ENCODE measurements at places on chromosomes 2 and 18. TPM values are rescaled to one million over a fixed set of nuclear protein-coding genes. Genes with fewer than 3 reads are reported as not detected.

ASPRV1 gene
- under 0.01 TPM for total RNA-seq

OLA1 gene
- 45.0 TPM for total RNA-seq

RTP5 gene
- not detected for total RNA-seq

IL1R1 gene
- total RNA-seq = 52.6 TPM

KHK gene
- total RNA-seq = 3.4 TPM

SCN7A gene
- not detected for total RNA-seq

AGXT gene
- total RNA-seq = not detected

SNRNP27 gene
- 28.0 TPM for total RNA-seq

HMSD gene
- not detected for total RNA-seq

FABP1 gene
- not detected for total RNA-seq

MRPL19 gene
- total RNA-seq = 22.7 TPM

POTEI gene
- 0.79 TPM for total RNA-seq

SPP2 gene
- not detected for total RNA-seq

ELAC1 gene
- 4.6 TPM for total RNA-seq

SCN9A gene
- under 0.01 TPM for total RNA-seq

PRSS56 gene
- total RNA-seq = not detected

EVX2 gene
- total RNA-seq = not detected

ERFE gene
- total RNA-seq = under 0.01 TPM

THAP4 gene
- 30.5 TPM for total RNA-seq

SERPINB13 gene
- total RNA-seq = not detected

- no peak for DNase-seq
These were observed 540 bp downstream of the SOX11 start for GRCh38 chr2:5692561-5693286.

DNA sequence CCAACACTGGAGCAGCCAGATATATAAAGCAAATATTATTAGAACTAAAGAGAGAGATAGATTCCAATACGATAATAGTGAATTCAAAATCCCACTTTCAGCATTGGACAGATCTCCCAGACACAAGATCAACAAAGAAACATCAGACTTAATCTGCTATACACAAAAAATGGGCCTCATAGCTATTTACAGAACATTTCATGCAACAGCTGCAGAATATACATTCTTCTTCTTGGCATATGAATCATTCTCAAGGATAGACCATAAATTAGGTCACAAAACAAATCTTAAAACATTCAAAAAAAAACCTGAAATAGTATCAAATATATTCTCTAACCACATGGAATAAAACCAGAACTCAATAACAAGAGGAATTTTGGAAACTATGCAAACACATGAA is 23.8 kb upstream of the BAZ2B start:
- DNase-seq = no peak

DNA sequence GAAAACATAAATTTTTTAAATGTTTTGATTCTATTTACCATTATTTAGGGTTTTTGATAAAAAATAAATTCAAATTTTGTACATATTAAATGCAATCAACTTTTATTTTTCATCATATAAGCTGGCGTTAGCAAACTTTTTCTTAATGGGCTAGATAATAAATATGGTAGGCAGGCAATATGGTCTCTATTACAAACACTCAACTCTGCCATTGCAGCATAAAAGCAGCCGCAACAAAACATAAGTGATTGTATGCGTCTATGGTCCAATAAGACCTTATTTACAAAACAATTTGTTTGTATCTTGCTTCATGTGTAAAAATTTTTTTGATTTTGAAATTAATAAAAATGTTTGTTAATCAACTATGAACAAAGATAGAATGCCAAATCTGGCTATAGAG is 116.8 kb upstream of the GLI2 start:
- DNase-seq = no peak

- DNase-seq = peak; percentile 3
These were observed 24.9 kb upstream of the RMND5A start for GRCh38 chr2:86695053-86695691.

GRCh38 chr2:30717081-30717650 is 90.1 kb downstream of the CAPN13 start:
- no peak for DNase-seq

GRCh38 chr18:67386032-67386431 is 130.5 kb downstream of the DSEL start:
- DNase-seq = no peak

GRCh38 chr18:76274468-76275289 is 220.4 kb downstream of the ZNF516 start:
- DNase-seq = no peak

DNA sequence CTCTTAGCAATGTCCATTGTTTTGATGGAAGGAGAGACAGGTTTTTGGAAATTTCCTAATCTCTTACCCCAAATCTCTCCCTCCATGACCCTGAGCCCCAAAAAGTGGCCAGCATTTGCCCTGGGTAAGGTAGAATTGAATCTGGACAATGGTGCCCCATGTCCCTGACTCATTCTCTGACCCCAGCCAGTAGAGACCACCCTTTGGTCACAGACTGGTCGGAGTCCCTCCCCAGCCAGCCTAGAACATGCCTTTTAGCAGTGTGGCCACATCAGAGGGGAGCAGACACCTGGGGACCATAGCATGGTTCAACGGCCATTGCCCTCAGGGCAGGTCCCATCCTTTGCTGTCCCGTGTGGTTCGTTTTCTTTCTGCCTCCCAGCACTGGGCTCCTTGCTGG is 6.5 kb upstream of the NT5DC4 start:
- no peak for DNase-seq

DNA sequence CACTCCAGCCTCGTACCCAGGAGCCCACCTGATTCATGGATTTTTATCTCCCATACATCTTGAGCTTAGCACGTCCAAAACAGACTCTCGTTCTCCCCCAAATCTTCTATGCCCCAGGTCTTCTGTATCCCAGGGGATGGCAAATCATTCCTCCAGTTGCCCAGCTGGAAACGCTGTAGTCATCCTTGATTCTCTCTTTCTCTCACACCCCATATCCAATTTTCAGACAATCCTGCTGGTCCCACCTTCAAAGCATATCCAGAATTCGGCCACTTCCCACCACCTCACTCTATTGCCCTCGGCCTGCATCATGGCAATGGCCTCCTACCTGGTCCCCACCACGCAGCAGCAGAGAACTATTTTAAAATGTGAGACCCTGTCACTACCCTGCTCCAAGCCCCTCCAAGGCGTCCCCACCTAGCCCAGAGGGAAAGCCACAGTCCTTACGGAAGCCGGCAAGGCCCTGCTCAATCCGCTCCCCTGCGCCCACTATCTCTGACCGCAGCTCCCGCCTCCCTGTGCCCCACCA is 1.4 kb upstream of the GRHL1 start:
- DNase-seq = no peak

DNA sequence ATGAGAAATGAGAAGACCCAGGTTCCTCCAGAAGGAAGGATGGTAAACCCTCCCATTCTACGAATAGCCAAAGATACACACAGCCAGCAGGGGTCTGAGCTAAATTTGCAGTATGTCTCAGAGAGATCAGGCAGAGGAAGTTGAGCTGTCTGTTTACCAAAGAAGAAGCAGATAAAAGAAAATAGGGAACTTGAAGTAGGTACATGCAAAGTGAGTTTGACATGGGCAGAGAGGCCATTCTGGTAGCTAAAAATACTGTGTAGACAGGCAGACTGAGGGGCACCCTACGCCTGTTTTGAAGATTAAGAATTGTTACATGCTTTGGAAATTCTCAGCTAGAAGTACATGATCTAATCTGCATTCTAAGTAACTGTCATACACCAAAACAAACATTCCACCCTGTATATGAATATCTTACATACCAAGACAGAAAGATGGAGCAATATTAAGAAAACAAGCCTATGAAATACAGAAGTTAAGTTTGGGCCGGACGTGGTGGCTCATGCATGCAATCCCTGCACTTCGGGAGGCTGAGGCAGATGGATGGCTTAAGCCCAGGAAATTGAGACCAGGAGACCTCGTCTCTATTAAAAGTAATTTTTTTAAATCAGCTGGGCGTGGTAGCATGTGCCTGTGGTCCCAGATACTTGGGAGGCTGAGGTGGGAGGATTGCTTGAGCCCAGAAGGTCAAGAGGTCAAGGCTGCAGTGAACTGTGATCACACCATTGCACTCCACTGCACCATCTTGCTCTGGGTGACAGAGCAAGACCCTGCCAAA is 157.9 kb downstream of the ANKRD44 start:
- DNase-seq = no peak

DNA sequence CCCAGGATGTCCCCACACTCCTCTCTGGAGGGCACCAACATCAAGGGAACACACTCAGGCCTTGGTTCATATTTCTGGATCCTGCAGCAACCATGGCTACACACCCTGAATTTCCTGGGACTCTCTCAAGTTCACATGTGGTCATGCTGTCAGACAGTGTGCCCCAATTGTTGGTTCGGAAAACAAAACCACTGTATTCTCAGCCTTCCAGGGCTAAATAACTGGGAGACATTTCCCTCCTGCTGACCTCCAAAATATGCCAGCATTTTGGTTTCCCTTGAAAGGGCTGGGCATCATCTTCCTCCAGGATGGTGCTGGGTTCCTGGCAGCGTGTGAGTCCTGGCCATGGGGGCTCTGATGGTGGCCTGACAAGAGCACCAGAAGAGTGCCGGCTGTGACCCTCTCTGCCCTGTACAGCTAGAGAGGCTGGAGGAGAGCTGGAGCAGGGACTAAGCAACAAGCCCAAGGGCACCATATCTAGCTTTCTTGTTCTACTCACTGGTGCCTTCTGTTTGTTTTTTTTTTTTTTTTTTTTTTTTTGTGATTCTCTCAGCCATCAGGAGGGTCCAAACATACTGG is 37.5 kb upstream of the WIPF1 start:
- no peak for DNase-seq

GRCh38 chr2:209382775-209383174 is 41.1 kb upstream of the MAP2 start:
- no peak for DNase-seq

- no peak for DNase-seq
These were observed 130.4 kb upstream of the NDUFV2 start for GRCh38 chr18:8972116-8972515.

GRCh38 chr2:85935170-85935745 is 46.5 kb upstream of the ST3GAL5 start:
- DNase-seq = no peak

- DNase-seq = no peak
These were observed 219.2 kb downstream of the SH3RF3 start for GRCh38 chr2:109348190-109348589.

GRCh38 chr2:135913727-135914365 is 37.6 kb upstream of the MCM6 start:
- peak; percentile 64 for DNase-seq

DNA sequence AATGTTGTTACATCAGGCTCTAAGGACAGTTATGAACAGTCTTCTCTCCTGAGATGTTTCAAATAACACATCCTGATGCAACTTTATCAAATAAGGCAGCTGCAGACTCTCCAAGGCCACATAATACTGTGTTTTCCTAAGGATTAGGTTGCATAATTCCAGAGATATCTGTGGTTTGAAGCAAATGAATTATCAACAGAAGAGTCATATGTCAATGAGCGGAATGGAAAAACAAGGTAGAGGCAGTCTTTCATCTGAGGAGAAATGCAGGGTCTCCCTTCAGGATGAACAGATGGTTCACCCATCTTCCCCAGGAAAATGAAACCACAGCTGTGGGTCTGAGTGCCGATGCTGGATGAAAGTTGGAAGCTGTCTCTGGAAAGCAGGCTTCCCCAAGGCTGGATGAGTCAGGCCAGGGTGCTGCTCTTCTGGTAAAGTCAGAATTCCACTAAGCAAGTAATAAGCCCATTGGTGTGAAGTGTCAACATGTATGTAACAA is 22.2 kb downstream of the LYG1 start:
- no peak for DNase-seq

GRCh38 chr2:195363496-195363895 is 293.5 kb upstream of the SLC39A10 start:
- no peak for DNase-seq

DNA sequence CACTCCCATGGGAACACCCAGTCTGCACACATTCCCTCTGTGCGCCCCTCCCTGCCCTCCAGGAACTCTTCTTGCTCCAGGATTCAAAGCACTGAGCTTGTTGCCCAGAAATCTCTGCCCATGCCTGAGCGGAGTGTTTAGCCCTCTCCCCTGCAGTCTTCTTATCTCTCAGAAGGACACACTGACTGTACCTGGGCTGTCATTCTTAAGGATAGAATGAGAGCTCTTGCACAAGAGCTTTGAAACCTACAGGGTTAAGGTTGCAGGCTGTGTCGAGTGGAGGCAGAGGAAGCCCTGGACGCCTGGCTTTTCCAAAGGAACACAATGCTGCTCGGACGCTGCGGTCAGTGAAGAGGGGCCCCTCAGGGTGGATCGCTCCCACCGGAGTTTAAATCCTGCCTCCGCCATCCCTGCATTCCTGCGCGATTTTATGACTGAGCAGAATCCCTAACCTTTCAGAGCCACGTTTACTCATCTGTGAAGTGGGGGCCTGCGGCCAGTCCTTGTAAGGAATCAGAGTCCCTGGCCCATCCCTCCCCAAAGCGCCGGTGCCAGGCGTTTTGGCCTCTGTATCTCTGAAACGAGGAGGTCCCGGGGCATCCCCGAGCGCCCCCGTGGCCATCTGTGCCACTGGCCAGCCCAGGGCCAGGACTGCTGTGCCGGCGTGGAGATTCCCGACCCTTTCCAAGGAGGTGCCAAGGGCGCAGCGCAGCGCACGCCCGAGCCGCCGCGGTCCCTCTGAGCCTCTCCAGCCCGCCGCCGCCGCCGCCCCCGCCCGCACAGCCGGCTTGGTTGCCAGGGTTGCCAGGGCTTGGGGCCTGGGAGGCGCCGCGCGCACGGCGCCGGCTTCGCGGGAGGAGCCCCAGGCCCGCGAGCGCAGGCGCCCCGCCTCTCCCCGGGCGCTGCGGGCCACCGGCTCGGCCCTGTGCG is 58.9 kb downstream of the FAM168B start:
- no peak for DNase-seq

GRCh38 chr2:67216881-67217280 is 180.3 kb upstream of the ETAA1 start:
- DNase-seq = no peak

- DNase-seq = no peak
These were observed 803.6 kb upstream of the FANCL start for GRCh38 chr2:59044736-59045135.

DNA sequence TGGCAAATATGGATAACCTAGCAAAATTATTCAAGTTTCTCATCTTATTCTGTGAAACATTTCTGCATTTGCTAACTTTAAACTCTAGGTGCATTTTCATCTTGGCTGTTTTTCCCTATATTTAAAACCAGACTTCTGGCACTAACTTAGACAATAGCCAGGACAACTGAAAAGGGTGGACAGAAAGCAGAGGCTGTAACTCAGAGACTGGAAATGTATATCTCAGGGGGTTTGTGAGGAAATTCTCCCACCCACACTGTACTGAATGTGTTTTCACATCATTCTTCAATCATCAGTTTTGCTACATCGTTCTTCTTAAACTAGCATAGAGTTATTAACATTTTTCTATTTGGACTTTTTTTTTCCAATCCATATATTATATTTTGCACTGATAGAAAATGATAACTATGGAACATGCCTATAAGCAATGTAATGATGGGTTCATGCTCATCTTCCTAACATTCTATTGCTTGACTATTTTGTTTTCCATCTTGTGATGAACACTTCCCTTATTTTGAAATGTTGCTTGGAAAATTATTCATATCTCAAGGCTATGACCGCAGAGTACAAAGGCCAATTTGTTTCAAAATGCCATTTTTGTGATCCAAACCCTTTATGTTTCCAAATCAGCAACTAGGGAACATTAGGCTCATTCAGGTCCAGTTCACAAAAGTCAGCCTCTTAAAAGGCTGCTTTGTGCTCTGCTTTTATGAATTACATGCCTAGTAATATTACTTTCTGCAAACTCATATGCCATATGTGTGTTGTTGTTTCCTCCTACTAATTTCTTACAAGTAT is 125.8 kb upstream of the CDH19 start:
- no peak for DNase-seq

- no peak for DNase-seq
These were observed 35.0 kb downstream of the SMARCAL1 start for GRCh38 chr2:216447293-216447692.

Data from lung microvascular endothelial cell (primary cell).